ENCODE measurements at places on chromosomes 1 and 21.

DNA sequence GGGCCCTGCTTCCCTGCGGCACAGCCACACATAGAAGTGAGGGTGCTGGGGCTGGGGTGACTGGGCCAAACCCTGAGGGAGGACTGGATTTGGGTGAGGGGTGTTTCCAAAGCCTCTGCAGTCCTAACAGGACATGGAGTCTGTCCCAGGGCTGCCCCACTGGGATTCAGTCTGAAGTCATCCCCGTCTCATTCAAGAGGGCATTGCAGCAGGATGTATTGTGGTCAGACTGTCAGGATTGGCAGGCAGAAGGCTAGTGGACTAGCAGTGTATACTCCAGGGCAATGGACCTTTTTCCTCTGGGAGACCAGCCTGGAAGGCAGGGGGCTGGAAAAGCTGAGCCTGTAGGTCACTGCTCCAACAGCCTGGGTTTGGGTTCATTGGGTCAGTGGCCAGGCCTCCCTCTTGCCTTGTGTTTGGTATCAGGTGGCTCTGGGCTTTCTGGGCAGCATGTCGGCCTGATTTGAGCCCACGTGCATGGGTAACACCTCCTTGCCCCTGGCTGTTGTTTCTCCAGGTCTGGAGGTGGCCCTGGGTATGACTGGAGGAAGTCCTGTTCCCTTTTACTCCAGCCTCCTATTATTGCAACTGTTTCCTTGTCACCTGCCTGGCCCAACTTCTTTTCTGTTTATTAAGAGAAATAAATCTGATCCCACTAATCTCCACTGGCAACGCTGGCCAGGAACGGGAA lies 41.0 kb upstream of the SYNC start:
- DNase-seq: no peak

DNA sequence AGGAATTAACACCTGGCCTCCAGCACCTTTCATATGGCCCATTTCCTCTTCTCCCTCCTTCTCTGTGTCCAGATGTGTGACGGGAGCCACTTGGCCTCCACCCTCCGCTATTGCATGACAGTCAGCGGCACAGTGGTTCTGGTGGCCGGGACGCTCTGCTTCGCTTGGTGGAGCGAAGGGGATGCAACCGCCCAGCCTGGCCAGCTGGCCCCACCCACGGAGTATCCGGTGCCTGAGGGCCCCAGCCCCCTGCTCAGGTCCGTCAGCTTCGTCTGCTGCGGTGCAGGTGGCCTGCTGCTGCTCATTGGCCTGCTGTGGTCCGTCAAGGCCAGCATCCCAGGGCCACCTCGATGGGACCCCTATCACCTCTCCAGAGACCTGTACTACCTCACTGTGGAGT lies 5.6 kb downstream of the TMEM61 start:
- DNase-seq: no peak

DNA sequence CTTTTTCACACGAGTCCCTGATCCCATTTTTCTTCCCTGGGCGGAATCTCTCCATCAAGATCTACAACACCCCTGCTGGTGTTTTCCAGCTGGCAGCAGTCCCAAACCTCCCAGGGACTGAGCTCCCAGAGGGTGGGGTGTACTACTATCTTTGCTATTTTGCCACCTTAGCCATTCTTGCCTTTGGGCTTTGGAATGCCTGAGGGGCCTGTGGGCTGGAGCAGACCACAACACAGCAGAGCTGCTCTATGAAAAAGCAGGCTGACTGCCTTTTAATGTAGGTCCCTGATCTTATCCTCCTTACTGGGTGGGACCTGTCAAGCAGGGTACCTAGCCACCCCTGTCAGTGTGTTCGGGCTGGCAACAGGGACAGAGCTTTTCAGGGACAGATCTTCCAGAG lies 91.9 kb downstream of the KCNT2 start:
- DNase-seq: no peak

GRCh38 chr1:198837278-198838021 lies 198.6 kb downstream of the PTPRC start:
- DNase-seq: no peak

DNA sequence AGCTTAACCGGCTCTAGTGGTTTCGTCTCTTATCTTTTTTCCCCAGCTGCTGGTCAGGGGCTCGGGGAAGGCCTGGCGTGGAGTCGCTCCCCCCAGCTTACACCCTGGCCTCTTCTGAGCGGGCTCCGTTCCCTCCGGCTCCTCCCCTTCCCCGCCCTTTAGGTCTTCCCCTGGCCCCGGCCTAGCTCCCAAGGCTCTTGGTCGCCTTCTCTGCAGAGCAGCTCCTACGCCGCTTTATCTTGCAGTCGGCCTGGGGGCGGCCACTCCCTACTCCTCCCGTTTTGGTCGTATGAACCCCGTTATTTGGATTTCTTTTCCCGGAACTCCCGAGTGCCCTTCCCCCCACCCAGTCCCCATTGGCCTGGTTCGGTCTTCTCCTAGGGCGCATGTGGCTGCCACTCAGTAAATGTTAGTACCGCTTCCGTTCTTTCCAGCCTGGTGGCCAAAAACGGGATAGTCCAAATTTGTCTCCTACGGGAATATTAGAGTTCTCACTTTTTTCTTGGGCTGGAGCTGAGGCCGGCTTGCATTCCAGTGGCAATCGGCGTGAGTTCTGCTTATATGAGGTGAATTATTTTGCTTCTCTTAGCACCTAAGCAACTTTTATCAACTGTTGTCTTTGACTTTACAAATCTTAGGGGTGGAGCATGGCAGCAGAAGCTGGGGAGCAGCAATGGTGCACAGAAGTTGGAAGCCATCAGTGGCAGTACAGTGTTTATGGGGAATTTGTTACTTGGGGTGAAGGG lies 467 bp downstream of the THRAP3 start:
- no peak for DNase-seq

- DNase-seq: peak; percentile 28
These were observed 511 bp downstream of the DNTTIP2 start for GRCh38 chr1:93878501-93878888.

DNA sequence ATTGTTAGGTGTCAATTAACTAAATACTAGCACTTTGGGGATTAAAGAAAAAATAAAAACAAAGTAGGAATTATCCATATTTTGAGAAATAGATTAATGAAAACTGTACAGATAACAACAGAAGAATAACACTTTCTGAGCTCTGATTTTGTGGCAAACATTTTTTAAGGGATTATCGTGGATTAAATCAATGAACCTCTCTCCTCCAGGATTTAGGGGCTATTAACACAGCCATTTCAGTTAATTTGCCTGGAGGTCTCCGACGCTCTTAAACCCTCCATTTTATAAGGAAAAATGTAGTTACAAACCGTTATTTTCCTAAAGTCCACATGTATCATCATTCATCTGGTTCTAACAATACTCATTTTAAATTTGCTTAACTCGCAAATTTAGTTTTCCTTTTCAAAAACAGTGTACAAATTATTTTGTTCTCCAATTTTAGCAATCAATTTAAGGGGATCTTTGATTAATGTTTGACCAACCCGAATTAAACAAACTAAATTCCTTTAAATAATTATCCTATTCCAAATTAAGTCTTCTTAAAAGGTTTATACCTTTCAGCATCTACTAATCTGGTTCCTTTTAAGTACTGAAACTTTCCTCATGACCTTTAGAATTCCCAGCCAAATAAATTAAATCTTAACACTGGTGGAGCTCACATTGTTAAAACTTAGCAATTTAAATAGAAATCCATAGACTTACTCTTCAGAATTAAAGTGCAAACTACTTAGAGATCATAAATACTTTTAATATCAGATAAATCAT lies 30.7 kb upstream of the RNF187 start:
- DNase-seq: no peak

DNA sequence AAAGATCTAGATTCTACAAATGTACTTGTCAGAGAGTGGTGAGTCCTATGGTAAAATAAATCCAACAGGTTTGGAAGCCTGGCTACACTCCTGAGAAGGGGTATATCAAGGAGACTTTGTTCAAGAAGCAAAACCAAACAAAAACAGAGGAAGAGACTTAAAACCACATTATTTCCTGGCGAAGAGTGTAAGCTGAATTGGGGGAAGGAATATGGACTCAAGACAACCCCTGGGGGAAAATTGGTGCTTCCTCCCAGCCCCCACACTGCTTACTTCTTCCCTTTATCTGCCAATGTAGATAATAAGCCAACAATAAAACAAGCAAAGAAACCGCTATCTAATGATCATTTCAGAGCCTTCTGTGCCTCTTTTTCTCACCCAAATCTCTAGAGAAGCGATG lies 48.4 kb upstream of the ZBTB18 start:
- no peak for DNase-seq

DNA sequence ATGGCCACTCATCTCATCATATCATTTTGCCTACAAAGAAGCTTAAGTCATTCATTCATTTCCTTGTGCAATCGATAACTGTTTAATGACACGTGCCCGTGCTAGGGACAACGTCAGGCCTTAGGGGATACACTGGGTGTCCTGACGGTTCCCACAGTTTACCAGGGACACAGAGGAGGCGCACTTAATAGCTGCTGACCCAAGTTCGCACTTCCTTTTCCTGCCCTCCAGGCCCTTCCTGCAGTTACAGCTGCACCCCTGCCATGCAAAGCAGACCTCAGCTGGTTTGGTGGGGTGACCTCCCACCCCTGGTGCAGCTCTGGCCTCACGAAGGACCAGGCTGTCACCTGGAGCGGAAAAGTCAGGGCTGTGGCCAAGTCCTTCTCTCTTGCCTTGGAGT lies 4.2 kb downstream of the SPATA21 start:
- DNase-seq: no peak

GRCh38 chr1:43008115-43009060 lies 49.7 kb upstream of the SLC2A1 start:
- DNase-seq: no peak

GRCh38 chr1:37434292-37435225 lies 39.8 kb upstream of the ZC3H12A start:
- peak; percentile 48 for DNase-seq

DNA sequence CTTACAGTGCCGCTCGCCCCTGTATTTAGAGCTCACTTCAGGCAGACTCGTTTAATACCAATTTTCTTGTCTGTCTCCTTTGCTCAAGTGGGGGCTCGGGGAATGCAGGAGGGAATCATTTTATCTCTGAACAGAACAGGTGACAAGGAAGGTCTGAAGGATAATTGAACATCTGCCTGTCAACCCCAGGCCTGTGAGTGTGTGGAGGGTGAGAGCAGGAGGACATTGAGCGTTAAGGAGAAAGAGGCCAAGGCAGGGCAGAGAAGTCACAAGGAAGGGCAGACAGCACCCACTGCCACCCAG lies 9.7 kb upstream of the PEF1 start:
- DNase-seq: no peak

DNA sequence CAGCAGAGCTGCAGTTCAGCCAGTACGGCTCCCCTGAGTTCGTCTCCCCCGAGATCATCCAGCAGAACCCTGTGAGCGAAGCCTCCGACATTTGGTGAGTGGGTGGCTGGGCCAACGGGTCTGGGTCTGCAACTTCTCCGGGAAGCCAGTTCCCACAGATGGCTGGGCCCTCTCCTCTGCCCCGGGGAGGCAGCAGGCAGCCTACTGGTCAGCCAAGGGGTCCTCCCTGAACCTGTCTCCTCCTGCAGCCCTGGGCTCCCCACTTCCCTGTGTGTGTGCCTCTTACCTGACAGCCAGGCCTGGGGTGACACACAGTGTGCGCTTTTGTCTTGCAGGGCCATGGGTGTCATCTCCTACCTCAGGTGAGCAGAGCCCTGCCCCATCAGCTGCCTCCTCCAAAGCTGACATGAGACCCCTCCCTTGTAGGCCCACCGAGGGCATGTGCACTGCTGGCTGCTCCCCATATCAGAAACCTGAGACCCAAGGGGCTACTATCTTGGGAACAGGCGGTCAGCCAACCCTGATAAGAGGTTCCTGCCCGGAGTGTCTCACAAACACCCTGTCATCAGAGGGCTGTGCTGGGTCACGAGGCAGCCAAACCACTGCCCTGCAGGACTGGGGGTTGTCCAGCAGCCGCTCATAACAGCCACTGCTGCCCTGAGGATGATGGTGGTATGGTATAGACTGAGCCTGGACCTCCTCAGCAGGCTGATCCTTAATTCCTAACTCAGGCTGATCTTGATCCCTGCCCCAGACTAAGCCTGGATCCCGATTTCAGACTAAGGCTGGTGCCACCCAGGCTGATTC lies 37.6 kb downstream of the TRIM11 start:
- DNase-seq: no peak

DNA sequence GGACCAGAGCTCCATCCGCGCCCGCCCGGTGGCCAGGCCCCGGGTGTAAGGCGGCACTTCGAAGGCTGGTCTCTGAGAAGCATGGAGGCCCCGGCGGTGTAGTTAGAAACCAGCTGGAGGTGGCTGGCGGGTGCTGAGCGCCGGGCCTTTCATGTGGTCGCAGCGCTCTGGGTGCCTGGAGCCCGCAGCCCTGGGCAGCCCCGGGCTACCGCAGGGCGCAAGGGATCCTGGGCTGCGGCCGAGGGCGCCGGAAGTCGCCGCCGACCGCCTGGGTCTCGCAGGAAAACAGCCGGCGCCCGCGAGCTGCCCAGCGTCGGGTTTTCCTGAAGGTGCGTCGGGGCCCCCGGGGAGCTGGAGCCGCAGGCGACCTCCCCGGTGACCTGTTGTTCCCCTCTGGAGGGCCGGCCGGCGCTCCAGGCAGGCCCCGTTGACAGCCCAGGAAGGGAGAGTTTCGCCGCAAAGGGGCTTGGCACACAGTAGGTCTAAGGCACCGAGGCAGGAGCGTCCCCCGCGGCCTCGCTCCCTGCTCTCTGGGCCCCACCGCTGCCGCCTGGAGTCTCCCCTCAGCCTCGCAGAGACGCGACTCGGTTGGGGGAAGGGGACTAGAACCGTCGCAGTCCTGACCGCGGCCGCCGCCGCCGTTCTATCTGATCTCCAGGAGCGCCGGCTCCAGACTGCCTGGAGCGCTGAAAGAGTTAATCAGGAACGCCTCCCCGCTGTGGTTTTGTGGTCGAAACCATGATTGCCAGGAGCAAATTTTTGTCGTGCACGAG lies 2.7 kb downstream of the GRHL3 start:
- peak; percentile 56 for DNase-seq

GRCh38 chr21:36890086-36890485 lies 76.4 kb downstream of the HLCS start:
- DNase-seq: no peak

DNA sequence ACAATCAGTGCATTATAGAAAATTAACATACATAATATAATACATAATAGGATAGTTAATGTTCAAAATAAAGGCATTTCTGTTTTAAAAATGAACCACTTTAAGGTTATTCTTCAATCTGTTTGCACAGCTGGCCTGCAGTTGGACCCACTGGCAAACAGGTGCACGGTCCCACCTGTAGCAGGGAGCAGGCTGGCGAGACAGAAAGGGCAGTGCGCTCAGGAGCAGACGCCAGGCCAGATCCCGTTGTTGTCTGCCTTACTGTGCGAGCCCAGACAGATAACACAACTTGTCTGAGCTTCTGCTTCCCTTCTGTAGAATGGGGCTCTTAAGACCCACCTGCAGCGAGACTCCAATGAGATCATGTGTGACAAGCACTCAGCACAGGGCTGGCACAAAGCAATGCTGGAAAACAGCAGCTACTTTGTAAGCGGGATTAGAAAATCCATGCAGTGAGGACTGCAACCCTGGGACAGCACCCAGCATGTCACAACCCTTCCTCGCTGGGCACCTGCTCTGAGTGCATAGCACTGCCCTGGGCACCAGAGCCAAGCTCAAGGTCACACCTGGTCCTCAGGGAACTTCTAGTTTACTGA lies 33.5 kb downstream of the VPS26C start:
- no peak for DNase-seq

- DNase-seq: no peak
These were observed 405.0 kb downstream of the PLPP3 start for GRCh38 chr1:56174176-56174885.

- DNase-seq: peak; percentile 21
These were observed 133.4 kb downstream of the COP1 start for GRCh38 chr1:176073524-176074157.

Measured in T-helper 1 cell (primary cell).